ENCODE measurements at places on chromosomes 12 and 14.

- DNase-seq, result no peak
Observed at GRCh38 chr12:63036216-63036973, 101.4 kb upstream of the PPM1H start.

DNA sequence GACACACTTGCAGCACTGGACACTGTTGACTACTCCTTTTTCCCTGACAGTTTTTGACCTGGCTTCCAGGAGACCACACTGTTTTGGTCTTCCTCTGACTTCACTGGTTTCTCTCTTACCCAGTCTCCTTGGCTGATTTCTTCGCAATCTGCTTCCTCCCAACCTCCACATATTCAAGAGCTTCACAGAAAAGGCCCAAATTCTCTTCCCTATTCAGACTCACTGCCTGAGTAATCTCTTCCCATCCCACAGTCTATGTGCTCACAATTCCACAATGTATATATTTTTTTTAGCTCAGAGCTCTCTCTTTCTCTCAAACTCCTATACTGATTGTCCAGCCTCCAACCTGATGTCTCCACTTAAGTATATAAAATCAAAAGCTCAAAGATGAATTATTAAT is 115.4 kb downstream of the SINHCAF start:
- no peak for DNase-seq

- no peak for DNase-seq
Observed at GRCh38 chr12:78672033-78672432, 192.5 kb upstream of the SYT1 start.

DNA sequence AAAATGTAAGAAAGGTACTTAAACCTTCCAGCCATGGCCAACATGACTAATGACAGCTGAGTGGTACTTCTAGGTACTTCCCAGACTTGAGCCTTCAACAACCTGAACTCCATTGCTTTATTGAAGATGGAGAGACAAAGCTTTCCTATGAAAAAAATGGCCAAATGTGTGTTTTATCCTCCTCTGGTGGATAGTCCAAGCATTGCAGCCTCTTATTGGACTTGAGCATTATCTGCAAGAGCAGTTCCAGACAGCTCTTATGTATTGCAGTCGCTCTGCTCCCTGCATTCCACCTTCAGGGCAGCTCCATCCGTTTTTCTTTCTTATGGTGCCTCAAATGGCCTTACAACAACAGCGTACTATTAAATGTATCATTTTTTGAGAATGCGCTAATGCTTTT is 588.2 kb downstream of the NRXN3 start:
- no peak for DNase-seq

GRCh38 chr12:61894168-61894567 is 366.0 kb upstream of the USP15 start:
- no peak for DNase-seq

Data from activated CD4-positive, CD25-positive, alpha-beta regulatory T cell treated with anti-CD3 and anti-CD28 coated beads, Interleukin-2, amount 50 U/mL, for 16 hours (primary cell).